Small intestine (tissue), 16 donors: ENCODE measurements at places on chromosomes 11 and 22.

GRCh38 chr11:94958121-94958696 lies 15.1 kb downstream of the CWC15 start:
- no peaks in the 10 kb centered on the region for H3K4me1 ChIP-seq
- H3K27me3 ChIP-seq: no peaks in the 10 kb centered on the region
- no peak overlapping the region for H3K27ac ChIP-seq
- peaks cover 2% of the 10 kb centered on the region for H3K36me3 ChIP-seq
- no peak for DNase-seq
- no peak overlapping the region for H3K4me3 ChIP-seq

GRCh38 chr22:20276468-20276867 lies 8.3 kb upstream of the RTN4R start:
- H3K27ac ChIP-seq: no peak overlapping the region
- no peak for DNase-seq
- H3K4me3 ChIP-seq: no peak overlapping the region
- no peaks in the 10 kb centered on the region for H3K4me1 ChIP-seq
- no peaks in the 10 kb centered on the region for H3K27me3 ChIP-seq
- no peaks in the 10 kb centered on the region for H3K36me3 ChIP-seq

- no peak overlapping the region for H3K4me3 ChIP-seq
- H3K4me1 ChIP-seq: peaks cover 2% of the 10 kb centered on the region
- no peaks in the 10 kb centered on the region for H3K27me3 ChIP-seq
- peaks cover 80% of the 10 kb centered on the region for H3K36me3 ChIP-seq
- peak overlapping the region; percentile 65 for H3K27ac ChIP-seq
Measured at GRCh38 chr11:64767344-64768299, 7.8 kb upstream of the PYGM start.

DNA sequence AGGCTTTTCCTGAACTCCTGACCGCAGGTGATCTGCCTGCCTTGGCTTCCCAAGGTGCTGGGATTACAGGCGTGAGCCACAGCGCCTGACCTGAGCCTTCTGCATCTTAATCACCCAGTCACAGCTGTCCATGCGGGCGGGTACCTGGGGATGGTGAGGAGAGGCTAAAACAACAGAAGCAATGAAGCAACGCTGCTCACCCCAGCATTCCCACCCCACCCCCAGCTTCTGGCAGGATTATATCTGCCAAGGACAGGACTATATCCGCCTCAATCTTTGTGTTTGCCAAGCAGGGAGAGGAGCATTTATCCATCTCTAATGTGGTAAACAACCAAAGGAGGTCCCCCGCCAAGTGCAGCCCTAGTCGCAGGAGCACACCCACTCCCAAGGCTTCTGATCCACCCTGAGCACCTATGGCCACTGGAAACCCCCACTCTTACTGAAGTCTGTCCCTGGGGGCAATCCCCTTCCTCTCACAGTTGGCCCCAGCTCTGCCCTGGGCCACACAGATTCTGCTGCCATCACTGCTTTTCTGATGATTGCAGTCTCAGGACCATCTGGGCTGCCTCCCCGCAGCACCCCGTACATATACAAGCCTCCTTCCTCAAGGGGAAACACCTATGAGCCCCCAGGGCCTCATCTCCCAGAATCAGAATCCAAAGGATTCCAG lies 8.8 kb upstream of the LGALS2 start:
- peak; percentile 56 for DNase-seq
- H3K4me3 ChIP-seq: no peak overlapping the region
- H3K36me3 ChIP-seq: no peaks in the 10 kb centered on the region

- peaks cover 25% of the 10 kb centered on the region for H3K4me1 ChIP-seq
- no peak overlapping the region for H3K4me3 ChIP-seq
- H3K27ac ChIP-seq: peak overlapping the region; percentile 73
- DNase-seq: no peak
Measured at GRCh38 chr11:12108875-12109453, 1.4 kb upstream of the MICAL2 start.

GRCh38 chr11:45805305-45806071 lies 539 bp downstream of the SLC35C1 start:
- DNase-seq: peak; percentile 76
- peaks cover 24% of the 10 kb centered on the region for H3K4me1 ChIP-seq
- H3K27me3 ChIP-seq: no peaks in the 10 kb centered on the region
- H3K36me3 ChIP-seq: peaks cover 26% of the 10 kb centered on the region

GRCh38 chr11:107665018-107665417 lies 46.8 kb downstream of the SLN start:
- H3K4me3 ChIP-seq: no peak overlapping the region
- H3K36me3 ChIP-seq: no peaks in the 10 kb centered on the region
- peaks cover 6% of the 10 kb centered on the region for H3K27me3 ChIP-seq
- DNase-seq: no peak
- no peak overlapping the region for H3K27ac ChIP-seq

DNA sequence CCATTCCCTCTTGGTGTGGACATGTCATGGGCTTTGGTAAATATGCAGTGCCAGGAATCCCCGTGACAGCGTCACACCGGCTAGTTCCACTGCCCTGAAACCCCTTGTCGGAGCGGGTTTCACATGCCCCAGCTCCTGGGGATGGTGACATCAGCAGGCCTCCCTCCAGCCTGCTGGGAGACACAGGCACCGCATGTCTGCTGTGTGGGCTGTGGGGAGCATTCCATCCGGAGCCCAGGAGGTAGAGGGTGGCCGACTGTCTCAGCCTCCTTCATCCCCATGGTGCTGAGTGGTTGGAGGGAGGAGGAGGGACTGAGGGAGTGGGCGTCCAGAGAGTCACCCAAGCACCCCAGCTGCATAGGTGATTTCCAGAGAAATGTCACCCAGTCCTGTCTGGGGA lies 1161.1 kb downstream of the BRD1 start:
- H3K4me1 ChIP-seq: no peaks in the 10 kb centered on the region
- H3K27me3 ChIP-seq: no peaks in the 10 kb centered on the region
- no peaks in the 10 kb centered on the region for H3K36me3 ChIP-seq

GRCh38 chr11:61484541-61484940 lies 24.0 kb upstream of the LRRC10B start:
- H3K4me1 ChIP-seq: peaks cover 2% of the 10 kb centered on the region
- no peaks in the 10 kb centered on the region for H3K27me3 ChIP-seq
- no peaks in the 10 kb centered on the region for H3K36me3 ChIP-seq
- no peak for DNase-seq

DNA sequence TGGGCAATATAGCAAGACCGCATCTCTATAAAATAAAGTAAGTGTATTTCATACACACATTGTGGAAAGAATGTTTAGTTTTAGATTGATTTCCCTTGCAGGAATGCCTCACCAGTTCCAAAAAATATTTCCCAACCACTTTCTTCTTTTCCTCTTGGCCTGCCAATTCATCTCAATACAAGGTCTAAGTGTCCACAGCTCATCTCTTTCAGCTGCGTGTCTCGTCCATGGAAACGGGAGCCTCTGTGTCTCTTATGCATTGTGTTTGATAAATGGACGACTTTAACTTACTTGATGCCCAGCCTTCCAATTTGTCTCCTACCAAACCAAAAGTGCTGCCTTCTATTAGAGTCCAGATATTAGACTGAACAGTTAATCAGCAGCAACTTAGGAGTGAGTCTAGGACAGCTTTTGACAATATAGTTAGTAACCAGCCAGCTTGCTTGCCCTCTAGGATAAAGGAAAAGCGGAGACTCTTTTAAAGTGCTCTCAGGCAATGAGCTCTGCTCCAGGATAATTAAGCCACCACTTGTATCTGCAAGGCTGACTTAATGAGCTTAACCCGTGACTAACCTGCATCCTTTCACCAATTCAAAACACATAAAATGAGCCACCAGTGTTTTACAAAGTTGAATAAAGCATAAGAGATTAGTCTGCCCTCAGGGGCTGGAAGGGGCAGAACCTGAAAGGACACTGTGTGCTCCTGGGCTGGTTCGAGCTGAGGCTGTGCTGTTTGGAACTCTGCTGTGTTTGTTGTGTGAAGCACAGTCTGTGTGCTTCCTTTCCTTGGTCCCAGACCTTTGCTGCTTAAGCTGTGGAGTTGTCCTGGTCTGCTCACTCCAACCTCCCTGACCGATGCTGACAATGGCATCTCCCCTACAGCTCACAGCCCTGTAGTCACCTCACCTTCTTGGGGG lies 27.5 kb downstream of the FBXO7 start:
- H3K27ac ChIP-seq: no peak overlapping the region
- H3K27me3 ChIP-seq: no peaks in the 10 kb centered on the region
- H3K4me1 ChIP-seq: no peaks in the 10 kb centered on the region
- no peak overlapping the region for H3K4me3 ChIP-seq

DNA sequence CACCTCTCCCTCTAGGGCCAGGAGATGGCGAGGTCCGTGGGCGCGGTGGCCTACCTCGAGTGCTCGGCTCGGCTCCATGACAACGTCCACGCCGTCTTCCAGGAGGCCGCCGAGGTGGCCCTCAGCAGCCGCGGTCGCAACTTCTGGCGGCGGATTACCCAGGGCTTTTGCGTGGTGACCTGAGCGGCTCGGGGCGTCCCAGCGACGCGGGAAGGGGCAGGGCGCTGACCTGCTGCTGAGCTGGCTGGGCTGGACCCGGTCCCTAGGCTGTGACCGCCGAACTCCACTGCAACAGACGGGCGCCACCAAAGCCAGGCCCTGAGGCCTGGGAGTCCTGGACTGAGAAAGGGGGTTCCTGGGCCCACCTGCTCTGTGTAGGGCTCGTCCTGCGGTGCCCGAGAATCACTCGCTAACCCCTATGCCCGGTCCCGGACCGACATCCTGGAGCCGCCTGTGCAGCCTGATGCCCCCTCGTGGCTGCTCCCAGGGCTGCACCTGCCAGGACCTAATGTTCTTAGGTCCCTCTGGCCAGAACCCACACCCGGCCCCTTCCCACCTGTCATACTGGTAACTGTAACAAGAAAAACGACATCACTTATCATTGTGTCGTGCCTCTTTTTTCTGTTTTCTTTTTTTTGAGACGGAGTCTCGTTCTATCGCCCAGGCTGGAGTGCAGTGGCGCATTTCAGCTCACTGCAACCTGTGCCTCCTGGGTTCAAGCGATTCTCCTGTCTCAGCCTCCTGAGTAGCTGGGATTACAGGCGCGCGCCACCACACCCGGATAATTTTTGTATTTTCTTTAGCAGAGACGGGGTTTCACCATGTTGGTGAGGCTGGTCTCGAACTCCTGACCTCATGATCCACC lies 15.0 kb downstream of the RHOD start:
- H3K4me1 ChIP-seq: no peaks in the 10 kb centered on the region
- H3K27me3 ChIP-seq: no peaks in the 10 kb centered on the region
- no peaks in the 10 kb centered on the region for H3K36me3 ChIP-seq
- H3K27ac ChIP-seq: no peak overlapping the region
- H3K4me3 ChIP-seq: peak overlapping the region; percentile 6

GRCh38 chr11:134404575-134405341 lies 7.3 kb downstream of the B3GAT1 start:
- no peaks in the 10 kb centered on the region for H3K4me1 ChIP-seq
- no peak for DNase-seq
- H3K36me3 ChIP-seq: no peaks in the 10 kb centered on the region

GRCh38 chr11:11536650-11537049 lies 85.2 kb downstream of the GALNT18 start:
- H3K4me3 ChIP-seq: no peak overlapping the region
- DNase-seq: no peak
- no peaks in the 10 kb centered on the region for H3K36me3 ChIP-seq
- no peaks in the 10 kb centered on the region for H3K4me1 ChIP-seq

- H3K27me3 ChIP-seq: no peaks in the 10 kb centered on the region
- H3K36me3 ChIP-seq: peaks cover 83% of the 10 kb centered on the region
- no peak overlapping the region for H3K4me3 ChIP-seq
- no peak for DNase-seq
- peaks cover 2% of the 10 kb centered on the region for H3K4me1 ChIP-seq
Measured at GRCh38 chr22:19972652-19973550, 31.3 kb upstream of the TXNRD2 start.

- no peaks in the 10 kb centered on the region for H3K36me3 ChIP-seq
- H3K27me3 ChIP-seq: no peaks in the 10 kb centered on the region
Measured at GRCh38 chr11:130522284-130522961, 74.0 kb downstream of the ADAMTS15 start.

DNA sequence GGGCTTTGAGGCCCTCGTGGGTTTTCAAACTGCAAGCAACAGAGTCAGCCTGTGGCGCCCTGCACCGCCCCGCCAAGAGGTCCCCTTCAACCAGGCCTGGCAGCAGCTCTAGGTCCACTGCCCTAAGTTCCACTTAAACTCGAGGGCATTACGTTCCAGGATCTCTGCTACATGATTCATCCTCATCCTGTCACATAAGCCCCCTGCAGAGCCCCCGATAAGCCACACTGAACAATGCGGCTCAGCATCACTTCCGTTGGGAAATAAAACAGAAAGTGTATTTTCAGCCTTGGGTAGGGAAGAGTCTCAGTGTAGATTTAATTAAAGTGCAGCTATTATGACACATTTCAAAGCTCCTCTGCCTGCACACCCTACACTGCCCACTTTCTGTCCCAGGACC lies 24.6 kb downstream of the SULT4A1 start:
- DNase-seq: no peak
- H3K4me1 ChIP-seq: no peaks in the 10 kb centered on the region
- H3K27me3 ChIP-seq: no peaks in the 10 kb centered on the region
- H3K27ac ChIP-seq: no peak overlapping the region

- no peak for DNase-seq
- H3K4me3 ChIP-seq: no peak overlapping the region
- no peak overlapping the region for H3K27ac ChIP-seq
- H3K36me3 ChIP-seq: no peaks in the 10 kb centered on the region
- no peaks in the 10 kb centered on the region for H3K4me1 ChIP-seq
Measured at GRCh38 chr11:74220376-74220775, 49.3 kb downstream of the PPME1 start.

DNA sequence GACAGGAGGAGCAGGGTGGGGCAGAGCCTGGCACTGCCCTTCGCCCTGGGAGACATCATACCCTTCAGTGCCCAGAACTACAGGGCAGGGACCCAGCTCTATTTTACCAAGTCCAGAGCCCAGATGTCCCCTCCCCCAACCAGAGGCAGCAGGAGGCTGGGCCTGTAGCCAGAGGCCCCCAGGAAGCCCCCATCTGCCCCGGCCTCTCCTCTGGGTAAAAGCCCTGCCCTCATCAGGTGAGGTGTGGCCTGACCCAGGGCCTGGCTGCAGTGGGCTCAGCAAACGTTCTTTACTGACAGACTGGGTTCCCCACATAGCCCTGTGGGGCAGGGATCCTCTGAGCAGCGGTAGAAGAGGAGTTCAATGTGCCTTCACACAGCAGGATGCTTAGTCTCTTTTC lies 51.8 kb upstream of the SLC22A12 start:
- H3K27ac ChIP-seq: no peak overlapping the region
- no peaks in the 10 kb centered on the region for H3K36me3 ChIP-seq
- H3K27me3 ChIP-seq: peaks cover 9% of the 10 kb centered on the region
- DNase-seq: no peak

- H3K27ac ChIP-seq: no peak overlapping the region
- no peak for DNase-seq
- H3K27me3 ChIP-seq: no peaks in the 10 kb centered on the region
- no peaks in the 10 kb centered on the region for H3K4me1 ChIP-seq
- H3K36me3 ChIP-seq: no peaks in the 10 kb centered on the region
Measured at GRCh38 chr11:8250981-8251615, 12.6 kb downstream of the LMO1 start.
